ENCODE measurements at places on chromosomes 7 and 10.
A peak's percentile ranks its signal among the peaks of the same experiment; 100 is the strongest.

DNA sequence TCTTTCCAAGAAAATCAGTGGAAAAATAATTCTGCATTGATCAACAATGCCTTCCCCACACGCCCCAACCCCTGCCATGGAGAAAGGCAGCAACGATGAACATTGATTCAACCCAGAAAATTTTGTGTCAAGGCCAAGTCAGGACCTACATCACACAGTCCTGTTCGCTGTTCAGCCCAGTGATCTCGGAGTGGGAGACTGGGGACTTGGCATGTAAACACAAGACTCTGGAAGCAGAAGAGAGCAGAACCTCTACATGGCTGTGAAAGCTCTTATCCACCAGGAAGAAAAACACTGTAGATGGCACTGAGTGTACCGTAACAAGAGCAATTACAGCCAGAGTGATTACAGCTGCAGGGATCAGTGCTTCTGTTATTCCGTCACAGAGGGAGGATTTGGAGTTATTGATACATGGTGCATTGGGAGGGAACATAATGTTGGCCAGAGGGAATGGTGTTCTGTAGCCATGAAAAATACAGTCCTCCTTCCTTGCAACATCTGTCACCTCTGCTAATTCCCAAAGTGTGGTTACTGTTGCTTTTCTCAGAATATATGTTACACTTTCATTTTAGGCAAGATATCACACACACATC lies 136.6 kb downstream of the IQUB start:
- no peak for DNase-seq
- H3K4me1 ChIP-seq = no peaks in the 10 kb centered on the region
- no peak overlapping the region for H3K4me3 ChIP-seq
- no peak overlapping the region for H3K27ac ChIP-seq
- H3K27me3 ChIP-seq = no peaks in the 10 kb centered on the region

DNA sequence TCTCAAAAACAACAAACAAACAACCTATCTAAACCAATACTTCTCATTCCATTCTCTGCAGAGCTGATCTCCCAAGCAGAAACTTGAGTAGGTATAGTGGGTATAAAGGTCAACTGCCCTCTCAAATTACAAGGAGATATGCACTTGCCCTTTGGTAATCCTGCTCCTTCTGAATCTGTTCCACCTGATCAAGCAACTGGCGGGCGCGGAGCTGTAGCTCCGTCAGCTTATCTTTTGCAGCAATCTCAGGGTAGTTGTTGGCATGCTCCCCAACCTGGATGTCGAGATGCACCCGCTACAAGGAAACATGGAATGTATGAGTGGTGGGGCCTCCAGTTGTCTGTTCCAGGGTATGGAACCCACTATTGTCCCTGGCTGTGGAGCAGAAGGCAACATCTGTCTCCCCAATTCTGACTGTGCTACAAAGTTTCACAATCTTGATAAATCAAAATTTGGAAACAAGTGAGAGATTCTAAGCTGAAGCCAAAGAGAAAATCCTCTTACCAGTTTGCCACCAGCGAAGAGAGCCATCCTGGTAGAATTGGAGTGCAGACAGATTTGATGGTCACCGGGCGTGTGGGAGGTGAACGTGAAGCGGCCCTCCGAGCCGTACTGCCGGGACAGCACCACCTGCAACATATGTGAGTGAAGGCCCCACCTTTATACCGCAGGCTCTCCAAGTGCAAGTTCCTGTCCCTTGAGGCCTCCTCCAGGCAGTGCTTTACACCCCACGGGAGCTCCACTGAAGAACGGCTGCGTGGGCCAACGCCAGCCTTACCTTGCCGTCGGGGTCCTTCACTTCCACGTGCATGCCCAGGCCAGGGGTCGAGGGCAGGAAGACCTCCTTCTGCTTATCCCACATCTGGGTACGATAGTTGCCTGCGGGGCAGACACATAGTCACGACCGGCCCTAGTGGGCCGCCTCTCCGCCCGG lies 819 bp downstream of the TMED4 start:
- H3K36me3 ChIP-seq = peaks cover 32% of the 10 kb centered on the region
- peak overlapping the region; percentile 90 for H3K27ac ChIP-seq
- peaks cover 23% of the 10 kb centered on the region for H3K4me1 ChIP-seq
- DNase-seq = peak; percentile 35

DNA sequence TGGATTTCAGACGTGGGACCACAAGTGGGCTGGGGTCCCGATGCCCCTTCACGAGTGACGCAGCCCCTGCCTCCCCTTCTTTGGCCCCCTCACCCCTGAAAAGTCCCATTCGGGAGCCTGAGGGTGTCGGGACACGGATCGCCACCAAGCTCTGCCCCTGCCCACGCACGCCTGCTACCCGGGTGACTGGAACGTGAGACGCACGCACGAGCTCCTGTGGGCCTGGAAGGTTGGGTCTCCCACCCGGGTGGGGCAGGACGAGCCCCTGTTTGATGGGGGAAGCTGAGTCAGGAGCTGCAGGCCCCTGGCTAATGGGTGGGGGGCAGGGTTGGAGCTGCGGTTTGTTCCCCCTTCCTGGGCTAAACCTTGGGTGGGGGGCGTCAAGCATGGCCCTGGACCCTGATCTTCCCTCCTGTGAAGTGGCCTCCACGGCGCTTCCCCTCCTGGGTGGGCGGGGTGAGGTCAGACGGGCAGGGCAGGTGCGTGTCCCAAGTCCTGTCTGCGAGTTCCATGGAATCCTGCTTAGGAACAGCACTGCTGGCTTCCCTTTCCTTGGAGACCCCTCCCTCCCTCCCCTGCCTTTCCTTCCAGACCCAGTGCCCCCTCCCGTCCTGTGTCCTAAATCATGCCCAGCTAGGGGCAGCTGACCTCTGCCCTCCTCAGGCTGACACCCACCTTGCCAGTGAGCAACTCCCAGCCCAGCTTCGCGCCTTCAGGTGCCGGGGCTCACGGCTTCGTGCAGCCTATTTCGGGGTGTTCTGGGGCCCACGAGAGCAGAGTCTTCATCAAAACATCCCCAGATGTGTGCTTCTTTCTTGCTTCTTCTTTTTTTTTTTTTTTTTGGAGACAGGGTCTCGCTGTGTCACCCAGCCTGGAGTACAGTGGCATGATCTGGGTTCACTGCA lies 5.3 kb upstream of the TMEM184A start:
- H3K27ac ChIP-seq = no peak overlapping the region
- peaks cover 2% of the 10 kb centered on the region for H3K4me1 ChIP-seq
- H3K36me3 ChIP-seq = peaks cover 20% of the 10 kb centered on the region
- DNase-seq = no peak
- no peaks in the 10 kb centered on the region for H3K27me3 ChIP-seq
- H3K4me3 ChIP-seq = no peak overlapping the region

- H3K4me1 ChIP-seq = no peaks in the 10 kb centered on the region
- DNase-seq = no peak
- H3K27ac ChIP-seq = no peak overlapping the region
- H3K36me3 ChIP-seq = no peaks in the 10 kb centered on the region
- no peaks in the 10 kb centered on the region for H3K27me3 ChIP-seq
Measured at GRCh38 chr7:110964775-110965174, 126.2 kb upstream of the LRRN3 start.

GRCh38 chr10:131955591-131956340 lies 26.0 kb downstream of the BNIP3 start:
- no peak overlapping the region for H3K4me3 ChIP-seq
- DNase-seq = no peak
- peaks cover 76% of the 10 kb centered on the region for H3K36me3 ChIP-seq

GRCh38 chr10:17109475-17110207 lies 20.0 kb downstream of the CUBN start:
- no peak for DNase-seq
- no peaks in the 10 kb centered on the region for H3K27me3 ChIP-seq
- no peak overlapping the region for H3K4me3 ChIP-seq
- H3K36me3 ChIP-seq = peaks cover 18% of the 10 kb centered on the region
- H3K4me1 ChIP-seq = no peaks in the 10 kb centered on the region

- H3K4me1 ChIP-seq = no peaks in the 10 kb centered on the region
- DNase-seq = no peak
- H3K27ac ChIP-seq = no peak overlapping the region
- H3K4me3 ChIP-seq = no peak overlapping the region
- H3K27me3 ChIP-seq = no peaks in the 10 kb centered on the region
Measured at GRCh38 chr10:116286626-116287200, 13.7 kb upstream of the GFRA1 start.

DNA sequence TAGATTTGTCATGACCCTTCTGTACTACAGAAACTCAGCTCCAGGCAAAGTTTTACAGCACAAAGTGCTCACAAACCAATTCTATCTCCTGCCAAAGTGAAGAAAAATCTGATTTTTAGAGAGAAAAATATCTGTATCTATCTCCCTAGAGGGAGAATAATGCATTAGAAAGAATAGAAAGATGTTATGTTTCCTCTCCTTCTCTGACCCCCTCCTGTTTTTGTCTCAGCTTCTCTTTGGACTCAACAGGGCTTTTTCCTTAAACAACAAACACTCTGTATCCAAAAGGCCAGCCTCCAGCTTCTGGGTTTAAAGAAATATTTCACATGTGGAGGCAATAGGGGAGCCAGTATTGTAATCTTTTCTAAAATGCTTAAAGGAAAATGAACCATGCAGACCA lies 627.4 kb downstream of the REEP3 start:
- no peaks in the 10 kb centered on the region for H3K27me3 ChIP-seq
- no peaks in the 10 kb centered on the region for H3K4me1 ChIP-seq
- DNase-seq = no peak
- no peak overlapping the region for H3K4me3 ChIP-seq
- H3K27ac ChIP-seq = no peak overlapping the region

- H3K27ac ChIP-seq = no peak overlapping the region
- H3K36me3 ChIP-seq = peaks cover 8% of the 10 kb centered on the region
- H3K4me3 ChIP-seq = no peak overlapping the region
- no peak for DNase-seq
- peaks cover 14% of the 10 kb centered on the region for H3K4me1 ChIP-seq
- no peaks in the 10 kb centered on the region for H3K27me3 ChIP-seq
Measured at GRCh38 chr7:130013241-130013640, 37.9 kb downstream of the ZC3HC1 start.

- H3K27me3 ChIP-seq = peaks cover 16% of the 10 kb centered on the region
- peaks cover 7% of the 10 kb centered on the region for H3K4me1 ChIP-seq
- H3K36me3 ChIP-seq = no peaks in the 10 kb centered on the region
- no peak for DNase-seq
Measured at GRCh38 chr7:3482147-3482921, 181.3 kb downstream of the SDK1 start.

DNA sequence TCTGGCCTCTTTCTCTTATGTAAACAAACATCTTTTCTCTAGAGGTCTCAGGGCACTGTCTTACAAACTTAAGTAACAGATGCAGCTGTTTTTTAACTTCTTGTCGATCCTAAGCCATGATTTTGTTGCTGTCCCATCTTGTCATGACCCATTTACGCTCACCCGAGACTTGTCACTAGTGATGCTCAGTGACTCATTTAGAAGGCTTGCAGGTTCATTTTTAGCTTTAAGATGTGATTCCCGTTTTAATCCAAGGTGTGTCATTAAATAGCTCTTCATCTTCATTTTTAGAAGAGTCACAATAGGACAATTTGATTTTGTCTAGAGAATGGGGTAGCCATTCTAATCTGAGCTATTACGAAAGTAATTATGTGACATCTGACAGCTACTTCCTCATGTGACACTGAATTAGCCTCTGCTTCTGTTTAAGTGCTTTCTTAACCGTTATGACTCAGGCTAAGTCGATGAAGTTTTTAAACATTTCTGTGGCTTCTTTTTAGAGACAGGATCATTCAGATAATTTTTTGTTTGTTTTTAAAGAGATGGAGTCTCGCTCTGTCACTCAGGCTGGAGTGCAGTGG lies 42.7 kb downstream of the SPDYE5 start:
- no peak for DNase-seq
- H3K4me3 ChIP-seq = no peak overlapping the region
- peaks cover 5% of the 10 kb centered on the region for H3K4me1 ChIP-seq

DNA sequence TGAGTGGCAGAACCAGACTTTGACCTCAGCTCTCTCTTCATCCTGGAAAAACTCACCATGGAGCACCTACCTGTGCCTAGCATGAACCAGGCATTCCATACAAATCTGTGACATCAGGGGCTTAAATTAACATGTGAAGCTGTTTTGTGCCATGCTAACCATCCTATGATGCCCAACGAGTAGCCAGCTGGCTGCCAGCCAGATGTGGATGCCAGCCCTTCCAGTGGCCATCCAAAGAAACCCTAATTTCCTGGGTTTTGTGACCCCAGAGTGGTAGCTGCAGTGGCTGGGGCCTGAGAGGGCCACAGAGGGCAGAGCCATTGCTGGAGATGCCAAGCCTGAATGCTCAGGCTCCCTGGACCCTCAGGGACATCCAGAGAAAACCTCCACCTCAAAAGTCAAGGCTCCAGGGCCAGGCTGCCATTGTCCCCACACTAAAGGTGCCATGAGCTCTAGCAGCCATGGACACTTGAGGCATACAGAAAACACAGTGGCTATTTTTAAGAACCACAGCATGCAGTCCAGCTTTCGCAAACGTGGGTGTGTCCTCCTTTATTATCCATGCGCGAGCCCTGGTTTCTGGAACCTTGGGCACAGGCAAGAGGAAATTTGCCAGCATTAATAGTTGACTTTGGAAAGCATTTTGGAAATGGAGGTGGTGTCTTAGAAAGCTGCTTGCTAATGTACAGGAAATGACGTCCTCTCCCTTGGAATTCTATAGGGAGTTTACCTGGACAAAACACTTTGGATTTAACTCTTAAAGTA lies 6.0 kb downstream of the CPXM2 start:
- no peaks in the 10 kb centered on the region for H3K4me1 ChIP-seq
- no peak overlapping the region for H3K27ac ChIP-seq
- no peak for DNase-seq

DNA sequence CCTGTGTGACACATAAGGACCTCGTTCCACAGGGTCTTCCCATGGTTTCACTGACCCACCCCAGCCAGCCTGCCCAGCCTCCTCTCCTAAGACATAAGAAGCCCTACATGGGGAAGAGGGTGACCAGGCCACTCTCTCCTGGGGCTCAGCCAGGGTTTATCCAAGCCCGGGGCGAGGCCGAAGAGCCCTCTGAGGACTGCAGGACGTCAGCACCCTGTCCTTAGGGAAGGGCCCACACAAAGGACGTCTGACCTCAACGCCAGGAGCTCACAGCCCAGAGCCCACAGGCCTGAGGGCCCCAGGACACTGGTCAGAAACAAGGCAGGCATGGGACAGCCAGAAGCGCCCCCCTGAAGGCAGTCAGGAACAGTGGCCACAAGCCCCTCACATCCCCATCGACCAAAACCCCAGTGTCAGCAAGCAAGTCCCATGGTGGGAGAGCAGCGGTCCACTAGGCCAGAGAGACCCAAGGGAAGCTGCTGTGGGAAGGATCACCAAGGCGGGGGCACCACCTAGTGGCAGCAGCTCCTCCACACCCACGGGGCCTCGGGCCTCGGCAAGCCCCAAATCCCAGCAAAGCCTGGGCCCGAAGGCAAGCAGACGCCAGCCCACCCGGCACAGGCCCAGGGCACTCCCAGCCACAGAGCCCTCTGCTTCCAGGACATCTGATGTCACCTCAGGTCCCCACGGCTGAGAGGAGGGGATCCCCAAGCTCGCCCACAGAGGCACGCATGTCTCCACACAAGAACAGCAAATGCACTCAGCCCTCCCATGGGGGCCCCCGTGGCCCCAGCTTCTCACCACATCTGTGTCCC lies 23.4 kb downstream of the MAD1L1 start:
- H3K27ac ChIP-seq = peak overlapping the region; percentile 94
- no peaks in the 10 kb centered on the region for H3K27me3 ChIP-seq
- H3K4me1 ChIP-seq = peaks cover 48% of the 10 kb centered on the region
- peak; percentile 88 for DNase-seq

All from stimulated activated naive B cell treated with anti-CD40 and anti-IgM and Interleukin-4, amounts not matched to agents 10 μg/mL and 1 μg/mL and 100 μg/mL, for 72 hours (primary cell).